Hypothalamus (tissue), 51 donors: ENCODE measurements at places on chromosomes 3 and 15.
A peak's percentile ranks its signal among the peaks of the same experiment; 100 is the strongest.

- DNase-seq, result no peak
These were observed 129.9 kb upstream of the HES1 start for GRCh38 chr3:194005930-194006501.

- no peak for DNase-seq
These were observed 133.7 kb upstream of the POU1F1 start for GRCh38 chr3:87410110-87410509.

DNA sequence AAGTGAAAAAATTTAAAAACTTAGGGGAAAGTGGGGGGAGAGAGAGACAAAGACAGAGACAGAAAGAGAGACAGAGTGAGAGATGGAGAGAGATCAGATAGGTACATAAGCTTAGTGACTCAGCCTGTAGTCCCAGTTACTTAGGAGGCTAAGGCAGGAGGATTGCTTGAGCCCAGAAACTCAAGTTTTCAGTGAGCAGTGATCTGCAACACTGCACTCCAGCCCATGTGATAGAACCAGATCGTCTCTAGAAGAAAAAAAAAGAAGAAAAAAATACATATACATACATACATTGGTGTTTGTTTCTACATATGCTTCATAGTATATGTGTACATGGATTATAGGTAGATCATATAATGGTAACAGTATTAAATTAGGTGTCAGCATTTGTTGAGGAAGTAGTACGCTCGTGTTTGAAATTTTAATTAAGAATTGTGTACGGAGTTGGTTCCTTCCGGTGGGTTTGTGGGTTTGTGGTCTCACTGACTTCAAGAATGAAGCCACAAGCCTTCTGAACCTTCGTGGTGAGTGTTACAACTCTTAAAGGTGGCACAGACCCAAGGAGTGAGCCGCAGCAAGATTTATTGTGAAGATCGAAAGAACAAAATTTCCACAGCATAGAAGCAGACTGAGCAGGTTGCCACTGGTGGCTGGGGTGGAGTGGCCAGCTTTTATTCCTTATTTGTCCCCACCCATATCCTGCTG lies 38.3 kb upstream of the SNRPN start:
- DNase-seq, result no peak

DNA sequence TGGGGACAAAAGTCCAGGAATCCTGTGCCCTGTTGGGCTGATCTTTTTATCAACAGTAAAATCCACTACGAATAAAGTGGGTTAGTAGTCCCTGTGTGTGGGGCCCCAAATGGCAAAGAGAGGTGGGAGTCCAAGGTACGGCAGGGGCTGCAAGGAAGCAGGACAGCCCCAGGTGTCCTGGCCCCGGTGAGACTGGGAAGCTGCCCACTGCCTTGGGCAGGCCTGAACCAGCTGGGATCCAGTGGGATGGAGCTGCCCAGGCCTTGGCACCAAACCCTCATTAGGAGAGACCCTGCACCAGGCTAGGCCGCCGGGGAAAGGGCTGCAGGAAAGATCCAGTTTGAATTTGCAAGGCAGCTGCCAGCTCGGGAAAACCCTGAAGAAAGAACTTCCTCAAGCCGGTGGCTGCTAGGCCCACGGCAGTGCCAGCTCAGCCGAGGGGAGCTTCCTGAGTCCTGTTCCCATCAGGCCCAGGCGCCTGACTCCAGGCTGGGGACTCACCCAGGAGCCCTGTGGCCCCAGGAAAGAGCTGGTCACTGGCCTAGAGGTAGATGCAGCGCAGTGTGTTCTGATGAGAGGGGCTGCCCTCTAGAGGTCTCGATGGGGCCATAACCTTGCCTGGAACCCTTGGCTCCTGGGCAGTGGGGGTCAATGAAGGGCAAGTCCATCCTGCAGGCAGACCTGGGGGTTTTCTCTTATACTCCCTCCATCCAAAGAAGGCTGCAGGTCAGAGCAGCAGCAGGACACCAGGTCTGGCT lies 14.4 kb upstream of the GNAI2 start:
- DNase-seq, result no peak

- DNase-seq, result no peak
These were observed 73.0 kb downstream of the OXNAD1 start for GRCh38 chr3:16337856-16338540.

DNA sequence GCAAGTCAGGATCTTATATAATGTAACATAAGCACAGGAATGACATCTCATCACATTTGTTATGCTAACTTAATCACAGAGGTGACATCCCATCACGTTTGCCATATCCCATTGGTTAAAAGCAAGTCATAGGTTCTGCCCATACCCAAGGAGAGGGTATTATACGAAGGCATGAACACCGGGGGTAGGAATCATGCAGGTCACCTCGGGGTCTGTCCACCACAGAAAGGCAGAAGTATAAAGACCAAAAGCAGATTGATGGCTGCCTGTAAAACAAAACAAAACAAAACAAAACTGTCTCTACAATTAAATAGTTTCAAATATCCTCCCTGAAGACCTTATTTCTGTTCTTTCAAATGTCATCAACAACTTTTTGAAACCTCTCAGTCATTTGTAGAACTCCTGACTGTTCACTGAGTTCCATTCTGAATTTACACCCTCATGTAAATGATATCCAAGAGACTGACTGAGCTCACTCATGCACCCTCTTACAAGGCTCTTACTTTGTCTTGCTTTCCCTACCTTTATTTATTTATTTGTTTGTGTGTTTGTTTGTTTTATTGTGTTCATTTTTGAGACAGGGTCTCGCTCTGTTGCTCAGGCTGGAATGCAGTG lies 22.7 kb upstream of the ZNF639 start:
- DNase-seq, result no peak

DNA sequence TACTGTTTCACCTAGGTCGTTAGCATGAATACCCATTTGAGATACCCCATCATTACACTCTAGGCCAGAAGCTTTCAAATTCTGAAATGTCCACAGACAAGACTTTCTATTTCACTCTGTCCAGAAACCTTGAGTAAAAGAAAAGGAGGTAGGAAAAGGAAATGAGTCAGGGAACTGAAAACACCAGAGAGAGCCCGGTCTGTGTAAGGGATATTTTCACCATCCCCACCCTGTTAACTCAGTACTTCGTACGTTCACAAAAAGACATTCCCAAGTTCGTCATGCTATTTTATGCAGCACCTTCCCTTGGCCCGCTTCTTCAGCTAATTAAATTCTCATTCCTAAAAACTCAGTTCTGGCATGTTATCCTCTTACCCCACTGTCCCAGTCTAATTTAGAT lies 89.4 kb upstream of the SOX2 start:
- no peak for DNase-seq

- peak; percentile 43 for DNase-seq
These were observed 75.1 kb upstream of the VGLL4 start for GRCh38 chr3:11718637-11719405.

- DNase-seq, result no peak
These were observed 232.4 kb upstream of the WNT5A start for GRCh38 chr3:55719508-55719907.

- no peak for DNase-seq
These were observed 75.7 kb downstream of the TRIM69 start for GRCh38 chr15:44812029-44812517.

DNA sequence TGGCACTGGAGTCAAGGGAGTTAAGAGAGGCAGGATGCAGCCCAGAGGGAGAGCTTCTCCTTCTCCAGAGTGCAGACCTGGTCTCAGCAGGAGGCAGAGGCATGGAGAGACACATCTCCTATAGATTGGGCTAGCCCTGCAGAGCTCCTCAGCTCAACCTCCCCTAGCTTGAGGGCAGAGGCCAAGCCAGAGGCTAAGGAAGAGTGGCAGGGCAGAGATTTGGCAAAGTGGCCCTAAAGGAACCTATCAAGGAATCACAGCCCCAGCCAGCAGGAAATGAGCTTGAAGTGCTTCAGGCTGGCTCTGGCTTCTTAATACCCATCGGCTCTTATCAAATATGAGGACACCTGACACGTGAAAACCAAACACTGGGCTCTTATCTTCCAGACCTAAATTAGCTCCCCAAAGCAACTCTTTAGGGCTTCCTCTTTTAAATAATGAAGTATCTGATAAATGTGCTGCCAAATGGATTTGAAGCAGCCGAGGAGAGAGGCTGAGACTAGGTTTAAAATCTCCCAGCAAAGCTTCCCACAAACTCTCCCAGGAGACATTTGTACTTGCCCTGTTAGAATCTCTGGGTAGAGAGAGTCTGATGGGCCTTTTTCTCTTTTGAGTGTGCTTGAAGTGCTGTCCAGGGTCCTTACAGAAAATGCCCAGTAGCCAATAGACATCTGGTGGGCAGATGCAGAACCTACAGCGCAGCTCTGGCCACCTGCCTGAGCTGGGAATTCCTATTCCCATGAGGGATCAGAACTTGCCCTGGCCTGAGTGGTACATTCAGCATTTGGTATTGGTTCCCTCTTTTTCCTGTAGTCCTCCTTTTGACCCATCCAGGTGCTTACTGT lies 271.4 kb downstream of the CLSTN2 start:
- DNase-seq, result no peak

GRCh38 chr15:95595759-95596158 lies 734.7 kb upstream of the NR2F2 start:
- DNase-seq, result no peak

GRCh38 chr3:7754653-7755441 lies 746.8 kb upstream of the LMCD1 start:
- no peak for DNase-seq

DNA sequence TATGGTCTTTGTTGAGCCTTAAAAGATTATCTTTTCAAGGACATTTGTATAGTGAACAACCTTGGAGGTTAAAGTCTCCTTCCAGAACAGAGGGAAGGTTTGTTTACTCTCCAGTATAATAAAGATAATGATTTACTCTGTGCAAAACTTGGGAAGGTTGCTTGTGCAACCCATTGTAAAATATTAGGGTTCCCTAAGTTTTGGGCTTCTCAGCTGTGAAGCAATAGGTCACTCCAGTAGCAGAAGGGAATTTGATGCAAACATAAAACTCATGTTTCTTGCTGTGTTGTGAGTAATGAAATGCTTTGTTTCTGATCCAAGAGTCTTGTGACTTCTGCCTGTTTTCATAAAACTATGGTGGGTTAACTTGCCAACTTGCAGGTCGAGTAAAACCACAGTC lies 177.5 kb downstream of the SUCNR1 start:
- DNase-seq, result no peak

- no peak for DNase-seq
These were observed 28.0 kb downstream of the SENP7 start for GRCh38 chr3:101484805-101485620.

DNA sequence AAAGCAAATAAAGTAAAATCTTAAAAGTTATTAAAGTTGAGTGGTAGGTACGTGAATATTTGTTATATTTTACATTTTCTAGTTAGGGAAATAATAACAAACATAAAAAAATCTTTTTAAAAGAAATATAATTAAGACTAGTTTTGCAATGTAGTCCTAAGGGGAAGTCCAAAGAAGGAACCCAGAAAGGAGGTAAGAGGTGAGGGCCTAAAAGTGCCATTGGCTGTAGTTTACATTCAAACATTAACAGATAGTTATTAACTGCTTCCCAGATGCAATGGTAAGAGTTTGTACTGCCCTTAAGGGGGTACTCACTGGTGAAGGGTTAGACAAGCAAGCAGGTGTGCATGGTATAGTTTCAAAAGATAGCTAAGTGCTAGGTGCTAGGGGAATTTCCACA lies 79.2 kb downstream of the B3GALNT1 start:
- no peak for DNase-seq

GRCh38 chr3:67215690-67216089 lies 217.6 kb downstream of the KBTBD8 start:
- DNase-seq, result no peak

GRCh38 chr3:72997421-72997961 lies 880 bp downstream of the PPP4R2 start:
- DNase-seq, result peak; percentile 26

- DNase-seq, result peak; percentile 4
These were observed 238.7 kb downstream of the ZPLD1 start for GRCh38 chr3:102673271-102674115.

DNA sequence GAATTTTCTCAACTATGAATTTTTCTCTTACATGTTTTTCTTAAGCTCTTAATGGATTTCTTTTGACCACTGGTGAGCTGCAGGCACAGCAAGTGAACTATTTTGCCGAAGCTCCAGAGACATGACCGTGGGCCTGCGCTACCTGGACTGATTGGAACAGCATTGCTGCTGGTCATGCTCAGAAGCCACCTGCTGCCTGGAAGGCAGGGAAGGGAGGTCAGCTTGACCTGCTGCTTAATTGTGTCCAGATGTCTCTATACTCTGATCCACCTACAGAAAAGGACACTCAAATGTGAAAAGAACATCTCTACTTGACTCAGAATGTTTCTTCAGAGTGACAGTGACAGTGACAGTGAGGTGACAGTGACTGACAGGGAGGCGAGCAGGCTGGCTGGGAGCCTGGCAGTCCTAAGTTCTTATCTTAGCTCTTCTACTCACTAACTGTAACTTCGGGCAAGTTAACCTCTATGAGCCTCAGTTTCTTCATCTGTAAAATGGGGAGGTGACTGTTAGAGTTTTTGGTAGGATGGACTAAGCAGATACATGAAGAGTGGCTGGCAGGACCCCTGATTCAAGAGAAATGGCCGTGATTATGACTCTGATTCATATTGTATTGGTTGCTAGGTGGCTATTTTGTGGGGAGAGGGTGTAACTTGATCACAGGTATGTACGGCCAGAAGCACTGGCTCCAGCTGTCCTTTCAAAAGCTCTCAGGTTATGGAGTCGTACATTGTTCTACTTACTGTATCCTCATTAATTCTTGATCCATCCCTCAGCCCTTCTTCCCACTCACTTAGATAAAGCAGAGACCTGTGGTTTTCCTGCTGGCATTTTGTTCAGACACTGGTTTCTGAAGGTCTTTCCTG lies 54.8 kb upstream of the DLG1 start:
- no peak for DNase-seq

DNA sequence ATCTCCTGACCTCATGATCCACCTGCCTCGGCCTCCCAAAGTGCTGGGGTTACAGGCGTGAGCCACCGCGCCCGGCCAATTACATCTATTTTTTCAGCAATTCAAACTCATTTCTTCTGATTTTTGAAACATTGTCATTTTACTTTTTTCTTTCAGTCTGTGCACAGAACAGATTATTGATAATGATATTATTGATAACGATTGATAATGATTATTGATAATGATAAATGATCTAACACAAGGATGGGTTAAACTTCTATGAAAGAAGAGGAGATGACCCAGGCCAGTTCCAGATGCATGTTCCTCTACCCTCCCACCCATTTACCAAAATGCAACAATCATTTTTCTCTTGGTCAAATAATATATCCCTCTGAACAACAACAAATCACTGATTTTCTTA lies 118.0 kb downstream of the CTNNB1 start:
- DNase-seq, result no peak

GRCh38 chr15:58538225-58538727 lies 106.5 kb downstream of the LIPC start:
- no peak for DNase-seq

- DNase-seq, result no peak
These were observed 37.6 kb upstream of the RHCG start for GRCh38 chr15:89533861-89534544.
